IMR-90 (cell line): ENCODE measurements at places on chromosomes 16 and 17. TPM values are rescaled to one million over a fixed set of nuclear protein-coding genes. Genes with fewer than 3 reads are reported as not detected.

Gene CHP2
- not detected in 2 replicates for polyA plus RNA-seq

Gene KRT31
- 0.05 TPM in 1 of 2 replicates, not detected in the other for polyA plus RNA-seq

DNA sequence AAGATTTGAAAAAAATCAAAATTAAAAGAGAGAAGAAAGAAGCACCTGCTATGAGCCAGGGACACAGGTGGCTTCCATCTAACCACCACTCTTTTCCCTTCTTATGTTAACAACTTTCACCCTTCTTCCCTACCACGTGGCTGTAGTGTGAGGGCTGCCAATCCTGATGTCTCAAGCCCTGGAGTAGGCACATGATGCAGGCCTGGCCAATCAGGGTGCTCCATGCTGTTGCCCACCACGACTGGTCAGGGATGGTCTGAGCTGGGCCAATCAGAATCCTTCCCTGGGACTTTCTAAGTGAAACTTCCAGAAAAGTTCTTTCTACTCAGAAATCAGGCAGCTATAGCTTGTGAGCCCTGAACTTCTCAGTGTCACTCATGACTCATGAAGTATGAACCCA, 140.7 kb downstream of the SDK2 start:
- H3K27me3 ChIP-seq: no peaks in the 10 kb centered on the region
- H3K36me3 ChIP-seq: no peaks in the 10 kb centered on the region
- no peak overlapping the region for H3K27ac ChIP-seq

DNA sequence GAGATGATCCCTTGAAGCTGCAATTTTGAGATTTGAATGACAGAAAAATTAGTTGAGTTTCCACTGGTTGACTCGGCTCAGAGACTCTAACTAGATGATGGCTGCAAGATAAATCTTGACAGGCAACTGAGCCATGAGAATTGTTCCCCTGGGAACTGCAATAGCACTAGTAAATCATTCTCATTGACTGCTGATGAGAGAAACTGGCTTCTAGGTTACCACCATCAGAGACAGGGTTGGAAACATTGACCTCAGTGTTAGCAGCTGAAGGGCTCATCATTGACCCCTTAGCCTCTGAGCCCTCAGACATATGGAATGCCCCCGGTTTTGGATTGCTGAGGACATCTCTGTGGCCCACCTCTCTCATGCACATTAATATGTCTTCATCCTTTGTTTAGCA, 125.4 kb upstream of the COX10 start:
- no peak overlapping the region for H3K27ac ChIP-seq
- no peaks in the 10 kb centered on the region for H3K36me3 ChIP-seq

DNA sequence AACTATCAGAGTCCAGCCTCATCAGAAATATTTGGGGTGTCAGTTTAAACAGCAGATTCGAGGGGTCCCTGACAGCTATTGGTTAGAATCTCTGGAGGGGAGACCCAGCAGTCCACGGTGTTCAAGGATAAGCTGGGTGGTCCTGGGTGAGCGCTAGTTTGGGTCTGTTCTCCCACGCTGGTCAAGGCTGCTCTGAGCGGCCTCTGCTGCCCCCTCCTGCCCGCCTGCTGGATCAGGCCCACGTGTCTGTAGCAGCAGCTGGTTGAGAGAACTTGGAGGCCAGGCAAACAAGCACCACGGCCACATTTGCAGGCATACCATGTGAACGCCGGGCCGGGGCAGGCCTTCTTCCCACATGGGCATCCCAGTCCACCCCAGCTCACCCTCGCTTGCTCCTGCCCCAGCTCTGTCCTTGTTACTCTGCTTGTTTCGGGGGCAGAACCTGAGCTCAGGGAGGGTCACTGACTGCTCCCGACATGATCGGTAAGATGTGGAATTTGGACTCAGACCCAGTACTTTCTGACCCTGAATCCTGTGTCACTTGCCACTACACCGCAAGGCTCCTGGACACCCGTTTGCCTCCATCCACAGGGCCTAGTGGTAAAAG, 7.4 kb downstream of the FOXF1 start:
- peaks cover 14% of the 10 kb centered on the region for H3K4me1 ChIP-seq
- H3K27ac ChIP-seq: peak overlapping the region; percentile 98
- H3K36me3 ChIP-seq: peaks cover 48% of the 10 kb centered on the region
- H3K27me3 ChIP-seq: no peaks in the 10 kb centered on the region
- DNase-seq: peak; percentile 88
- H3K4me3 ChIP-seq: no peak overlapping the region

DNA sequence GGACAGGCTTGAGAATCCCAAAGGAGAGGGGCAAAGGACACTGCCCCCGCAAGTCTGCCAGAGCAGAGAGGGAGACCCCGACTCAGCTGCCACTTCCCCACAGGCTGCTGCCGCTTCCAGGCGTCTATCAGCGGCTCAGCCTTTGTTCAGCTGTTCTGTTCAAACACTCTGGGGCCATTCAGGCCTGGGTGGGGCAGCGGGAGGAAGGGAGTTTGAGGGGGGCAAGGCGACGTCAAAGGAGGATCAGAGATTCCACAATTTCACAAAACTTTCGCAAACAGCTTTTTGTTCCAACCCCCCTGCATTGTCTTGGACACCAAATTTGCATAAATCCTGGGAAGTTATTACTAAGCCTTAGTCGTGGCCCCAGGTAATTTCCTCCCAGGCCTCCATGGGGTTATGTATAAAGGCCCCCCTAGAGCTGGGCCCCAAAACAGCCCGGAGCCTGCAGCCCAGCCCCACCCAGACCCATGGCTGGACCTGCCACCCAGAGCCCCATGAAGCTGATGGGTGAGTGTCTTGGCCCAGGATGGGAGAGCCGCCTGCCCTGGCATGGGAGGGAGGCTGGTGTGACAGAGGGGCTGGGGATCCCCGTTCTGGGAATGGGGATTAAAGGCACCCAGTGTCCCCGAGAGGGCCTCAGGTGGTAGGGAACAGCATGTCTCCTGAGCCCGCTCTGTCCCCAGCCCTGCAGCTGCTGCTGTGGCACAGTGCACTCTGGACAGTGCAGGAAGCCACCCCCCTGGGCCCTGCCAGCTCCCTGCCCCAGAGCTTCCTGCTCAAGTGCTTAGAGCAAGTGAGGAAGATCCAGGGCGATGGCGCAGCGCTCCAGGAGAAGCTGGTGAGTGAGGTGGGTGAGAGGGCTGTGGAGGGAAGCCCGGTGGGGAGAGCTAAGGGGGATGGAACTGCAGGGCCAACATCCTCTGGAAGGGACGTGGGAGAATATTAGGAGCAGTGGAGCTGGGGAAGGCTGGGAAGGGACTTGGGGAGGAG, at the start of gene CSF3:
CSF3 (plus strand) TSS at position 436 of the 993 bp plus-strand sequence; CDS start at position 471, 35 bp downstream.
- peaks cover 9% of the 10 kb centered on the region; the same call in 1 of the 2 replicates for H3K36me3 ChIP-seq
- DNase-seq: no peak
- no peak within 1 kb of the TSS for H3K27ac ChIP-seq
- H3K27me3 ChIP-seq: no peaks in the 10 kb centered on the region; the same call in 1 of the 2 replicates
- peaks cover 19% of the 10 kb centered on the region for H3K4me1 ChIP-seq

DNA sequence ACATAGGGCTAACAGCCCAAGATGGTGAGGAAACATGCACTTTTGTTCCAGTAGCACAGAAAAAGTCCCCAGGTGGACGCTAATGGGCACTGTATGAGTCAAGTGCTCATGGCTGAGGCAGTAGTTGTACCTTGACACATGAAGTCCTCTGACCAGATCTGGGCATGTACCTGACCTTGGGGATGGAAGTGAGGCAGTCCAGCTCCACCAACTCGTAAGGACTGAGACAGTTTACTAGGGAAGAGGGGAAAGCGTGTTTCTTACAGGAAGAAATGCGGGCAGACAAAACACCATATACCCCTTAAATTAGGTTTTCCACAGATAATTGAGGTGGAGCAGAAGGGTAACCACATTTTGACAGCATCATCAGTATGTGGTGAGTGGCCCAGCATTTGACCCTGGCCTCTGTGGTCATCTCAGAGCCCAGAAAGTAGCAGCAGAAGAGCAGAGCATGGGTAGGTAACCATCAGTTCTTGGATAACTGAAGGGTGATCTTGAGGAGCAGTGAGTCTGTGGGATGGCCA, 32.4 kb upstream of the METTL9 start:
- no peaks in the 10 kb centered on the region for H3K4me1 ChIP-seq
- no peak for DNase-seq
- H3K27me3 ChIP-seq: peaks cover 36% of the 10 kb centered on the region
- H3K36me3 ChIP-seq: no peaks in the 10 kb centered on the region
